ENCODE measurements at places on chromosomes 6 and 20.

DNA sequence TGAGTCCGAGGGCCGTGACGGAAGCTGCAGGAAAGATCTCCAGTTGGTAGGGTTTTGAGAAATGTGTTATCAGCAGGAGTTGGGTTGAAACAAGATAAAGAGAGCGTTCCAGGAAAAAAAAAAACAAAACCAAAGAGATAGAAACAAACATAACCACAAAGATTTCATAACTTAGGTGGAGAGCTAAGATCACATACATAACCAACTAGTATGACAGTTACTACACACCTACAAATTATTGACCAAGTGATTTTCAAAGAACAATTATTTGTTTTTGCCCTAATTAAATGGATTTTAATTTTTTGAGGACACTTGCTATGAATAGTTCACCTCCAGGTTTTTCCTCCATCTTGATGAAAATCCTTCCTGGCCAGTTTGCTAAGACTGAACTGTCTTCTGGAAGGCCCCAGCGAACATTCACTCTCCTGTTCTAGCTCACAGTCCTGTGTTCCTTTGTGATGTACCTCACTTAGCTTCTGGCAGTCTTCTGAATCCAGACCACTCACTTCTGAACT is 69.4 kb downstream of the SNX9 start:
- DNase-seq: no peak

- no peak for DNase-seq
Measured at GRCh38 chr6:125078602-125079321, 74.8 kb upstream of the TPD52L1 start.

GRCh38 chr20:54514028-54514607 is 38.7 kb downstream of the DOK5 start:
- DNase-seq: no peak

DNA sequence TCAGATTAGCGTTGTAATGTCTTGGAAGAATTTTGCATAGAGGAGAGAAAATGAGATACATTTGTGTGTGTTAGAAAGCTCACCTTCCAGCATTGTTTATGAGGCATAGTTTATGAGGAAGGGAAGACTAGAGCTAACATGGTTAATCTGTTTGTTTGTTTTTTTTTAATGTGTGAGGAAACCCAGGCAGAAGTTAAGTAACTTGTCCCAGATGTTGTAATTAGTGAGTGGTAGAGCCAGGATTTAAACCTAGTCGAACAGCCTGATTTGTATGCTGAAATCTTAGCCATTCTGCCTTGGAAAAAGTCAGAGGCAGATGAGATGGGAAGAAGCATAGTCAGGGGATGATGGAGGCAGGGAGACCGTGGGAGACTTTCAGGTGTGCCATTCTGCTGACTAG is 29.1 kb downstream of the NDUFAF5 start:
- DNase-seq: no peak

DNA sequence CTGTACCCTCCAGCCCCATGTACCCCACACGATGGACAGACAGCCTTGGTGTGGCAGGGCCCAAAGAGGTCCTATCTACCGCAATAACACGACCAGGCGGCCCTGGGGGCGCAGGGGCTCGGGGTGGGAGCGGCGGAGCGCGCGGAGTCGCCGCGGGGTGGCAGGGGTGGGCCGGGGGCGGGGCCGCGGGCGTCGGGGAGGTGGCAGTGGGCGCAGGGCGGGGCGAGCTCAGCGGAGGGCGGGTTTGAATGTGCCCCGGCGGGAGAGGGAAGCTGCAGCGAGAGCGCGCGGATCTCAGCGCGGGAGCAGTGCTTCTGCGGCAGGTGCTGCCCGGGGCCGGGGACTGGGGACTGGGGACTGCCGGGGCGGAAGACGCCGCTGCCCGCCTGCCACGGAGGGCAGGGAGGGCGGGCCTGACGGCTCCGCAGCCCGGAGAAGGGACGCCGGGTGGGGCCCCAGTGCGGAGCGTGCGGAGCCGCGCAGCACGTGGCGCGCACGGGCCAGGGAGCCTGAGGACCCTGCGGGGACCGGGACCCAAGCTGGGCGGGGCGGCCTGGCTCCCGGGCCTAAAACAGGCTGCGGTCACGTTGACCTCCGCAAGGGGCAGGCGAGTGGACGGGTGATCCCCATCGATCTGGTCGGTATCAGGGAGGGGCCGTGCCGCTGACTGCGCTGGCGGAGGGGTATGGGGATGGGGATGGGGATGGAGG is at the start of gene SLC29A1:
TSS of gene SLC29A1 (plus strand) at position 277 of the 710 bp plus-strand sequence. CDS start 3,719 bp downstream, outside the sequence.
- no peak for DNase-seq

DNA sequence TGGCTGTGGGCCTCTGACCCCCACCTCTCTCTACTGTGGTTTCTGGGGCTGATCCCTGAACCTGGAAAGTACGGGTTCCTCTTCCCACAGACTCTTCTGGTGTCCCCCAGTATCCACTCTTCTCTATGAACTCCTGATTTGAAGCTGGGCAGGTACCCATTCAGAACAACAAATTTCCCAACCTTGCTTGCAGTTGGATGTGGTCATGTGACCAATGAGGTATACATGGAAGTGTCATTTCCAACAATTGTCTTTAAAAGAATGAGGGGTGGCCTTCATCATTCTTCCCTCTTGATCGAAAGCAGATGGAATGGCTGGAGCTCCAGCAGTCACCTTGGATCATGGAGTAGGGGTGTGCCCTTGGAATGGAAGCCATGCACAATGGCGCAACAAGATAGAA is 128.0 kb upstream of the MLN start:
- no peak for DNase-seq

DNA sequence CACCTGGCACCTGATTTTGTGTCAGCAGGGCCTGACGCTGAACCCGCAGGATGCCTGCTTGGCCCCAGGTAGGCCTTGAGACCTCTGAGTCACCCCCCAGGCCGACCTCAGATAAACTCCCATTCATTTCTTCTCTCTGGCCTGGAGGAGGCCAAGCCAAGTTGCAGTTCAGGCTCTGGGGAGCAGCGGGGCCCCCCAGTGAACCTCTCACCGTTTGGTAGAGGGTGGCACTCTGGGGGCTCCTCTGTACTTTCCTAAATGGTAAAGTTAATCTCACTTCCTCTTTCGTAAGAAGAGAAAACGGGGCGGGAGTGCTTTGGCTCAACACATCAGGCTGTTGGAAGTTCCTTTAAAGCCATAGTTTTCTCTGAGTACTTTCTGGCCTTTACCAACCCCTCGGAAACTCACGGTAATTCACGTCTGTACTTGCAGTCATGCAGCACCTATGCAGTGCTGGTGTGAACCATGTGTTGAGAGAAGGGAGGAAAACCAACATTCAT is 2.8 kb downstream of the SIRPA start:
- no peak for DNase-seq

- DNase-seq: no peak
Measured at GRCh38 chr20:45611054-45611453, 18.5 kb upstream of the WFDC10A start.

DNA sequence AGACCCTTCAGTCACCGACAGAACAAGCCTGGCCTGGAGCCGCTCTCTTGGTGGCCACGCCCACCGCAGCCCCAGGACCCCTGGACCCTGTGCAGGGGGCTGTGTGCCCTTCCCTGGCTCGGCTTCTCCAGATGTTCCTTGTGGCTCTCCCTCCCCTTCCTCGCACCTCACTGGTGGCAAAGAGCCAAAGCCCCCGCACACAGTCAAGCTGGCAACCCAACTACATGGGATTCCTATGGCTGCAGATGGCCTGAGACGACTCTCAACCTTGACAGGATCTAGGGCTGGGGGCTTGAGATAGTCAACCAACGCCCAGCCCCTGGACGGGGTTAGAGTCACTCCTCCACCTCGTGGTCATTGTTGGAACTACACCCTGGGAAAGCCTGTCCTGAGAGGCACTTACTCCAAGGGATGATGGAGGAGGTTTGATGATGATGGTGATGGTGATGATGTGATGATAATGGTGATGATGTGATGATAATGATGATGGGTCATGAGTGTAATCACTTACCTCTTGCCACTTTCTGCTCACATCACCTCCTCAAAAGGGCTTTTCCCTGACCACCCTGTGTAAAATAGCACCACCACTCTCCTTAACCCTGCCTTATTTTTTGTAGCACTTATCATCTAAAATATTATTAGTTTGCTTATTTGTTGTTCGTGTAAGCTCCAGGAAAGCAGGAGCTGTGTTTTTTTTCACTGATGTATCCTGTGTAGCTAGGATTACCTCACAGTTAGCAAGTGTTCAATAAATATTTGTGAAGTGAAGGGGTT is 278.4 kb downstream of the LRFN2 start:
- no peak for DNase-seq

All from GOT3 (cell line).